ENCODE measurements at places on chromosomes 11 and 22.
A peak's percentile ranks its signal among the peaks of the same experiment; 100 is the strongest.

- H3K27me3 ChIP-seq, result no peaks in the 10 kb centered on the region
- DNase-seq, result no peak
- no peaks in the 10 kb centered on the region for H3K36me3 ChIP-seq
- no peaks in the 10 kb centered on the region for H3K4me1 ChIP-seq
These were observed 80.8 kb downstream of the CACNA1I start for GRCh38 chr22:39651053-39651996.

DNA sequence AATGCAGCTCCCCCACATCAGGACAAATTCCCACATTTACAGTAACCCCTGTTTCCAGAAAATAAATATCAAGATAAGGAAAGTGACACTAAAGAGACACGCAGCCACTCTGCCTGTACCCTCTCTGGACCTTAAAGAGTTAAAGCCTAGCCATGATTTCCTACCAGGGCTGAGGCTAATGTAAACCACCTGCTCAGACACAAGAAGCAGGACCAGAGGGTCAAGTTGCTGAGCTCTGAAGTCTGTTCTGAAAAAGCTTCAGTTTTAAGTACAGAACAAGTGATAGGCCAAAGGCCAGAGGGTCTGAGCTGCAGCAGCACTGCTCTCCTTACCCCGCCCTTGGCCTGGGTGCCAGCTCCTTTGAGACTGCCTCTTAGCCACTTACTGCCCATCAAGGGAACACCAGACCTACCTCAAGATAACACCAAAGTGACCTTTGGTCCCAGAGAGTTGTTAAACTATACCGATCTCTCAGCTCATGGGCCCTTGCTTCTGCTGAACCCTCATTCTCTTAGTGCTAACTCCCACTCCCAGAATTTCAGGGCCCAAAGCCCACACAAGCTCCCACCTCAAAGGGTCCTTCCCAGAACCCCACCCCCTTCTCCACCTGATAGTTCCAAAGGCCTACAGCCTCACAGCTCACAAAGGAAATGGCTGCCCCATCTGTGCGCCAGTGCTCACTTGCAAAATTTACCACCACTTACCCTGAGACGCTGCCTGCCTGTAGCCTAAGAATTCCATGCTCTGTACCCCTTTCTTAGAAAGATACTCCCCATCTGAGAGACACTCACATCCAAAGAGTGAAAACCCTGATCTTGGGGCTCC is 40.5 kb downstream of the IL18BP start:
- H3K4me1 ChIP-seq, result peaks cover 35% of the 10 kb centered on the region
- H3K4me3 ChIP-seq, result no peak overlapping the region
- no peaks in the 10 kb centered on the region for H3K27me3 ChIP-seq
- no peak for DNase-seq

GRCh38 chr22:32652645-32653270 is 148.7 kb upstream of the TIMP3 start:
- H3K4me3 ChIP-seq, result no peak overlapping the region
- H3K36me3 ChIP-seq, result no peaks in the 10 kb centered on the region

DNA sequence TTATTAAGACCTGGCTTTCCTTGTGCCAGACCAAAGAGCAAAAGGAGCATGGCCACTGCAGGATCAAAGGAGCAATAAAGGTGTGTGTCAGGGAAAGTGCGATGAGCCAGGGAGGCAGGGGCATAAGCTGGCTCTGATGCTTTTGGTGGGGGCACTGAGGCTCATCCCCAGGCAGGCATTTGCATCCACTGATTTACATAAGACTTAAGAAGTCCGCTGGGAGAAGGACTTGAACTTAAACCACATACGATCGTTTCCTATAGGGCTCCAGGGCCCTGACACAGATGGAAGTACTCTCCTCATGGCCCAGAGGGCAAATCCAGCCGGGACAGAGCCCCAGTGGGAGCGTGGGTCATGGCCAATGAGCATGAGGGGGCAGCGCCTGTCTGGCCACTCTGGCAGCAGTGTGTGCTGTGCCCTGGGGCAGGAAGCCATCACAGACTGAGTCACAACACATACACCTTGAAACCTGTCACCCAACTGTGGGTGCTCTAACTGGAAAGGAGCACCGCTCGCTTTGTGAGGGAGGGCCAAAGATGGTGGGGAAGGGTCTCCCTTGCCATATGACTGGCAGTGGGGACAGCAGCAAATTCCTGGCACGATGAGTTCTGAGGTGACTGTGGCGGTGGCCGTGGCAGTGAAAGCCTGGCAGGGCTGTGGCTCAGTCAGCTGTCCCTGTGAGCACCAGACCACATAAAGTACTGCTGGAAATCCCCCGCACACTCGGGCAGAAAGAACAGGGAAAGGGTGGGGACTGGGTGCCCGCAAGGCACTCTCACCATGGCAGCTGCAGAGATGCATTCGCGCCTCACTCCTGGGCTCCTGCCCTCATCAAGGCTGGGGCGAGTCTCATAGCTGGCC is 79.4 kb upstream of the LMO1 start:
- no peak overlapping the region for H3K4me3 ChIP-seq
- no peaks in the 10 kb centered on the region for H3K36me3 ChIP-seq
- H3K4me1 ChIP-seq, result peaks cover 4% of the 10 kb centered on the region
- peak; percentile 46 for DNase-seq
- no peak overlapping the region for H3K27ac ChIP-seq

DNA sequence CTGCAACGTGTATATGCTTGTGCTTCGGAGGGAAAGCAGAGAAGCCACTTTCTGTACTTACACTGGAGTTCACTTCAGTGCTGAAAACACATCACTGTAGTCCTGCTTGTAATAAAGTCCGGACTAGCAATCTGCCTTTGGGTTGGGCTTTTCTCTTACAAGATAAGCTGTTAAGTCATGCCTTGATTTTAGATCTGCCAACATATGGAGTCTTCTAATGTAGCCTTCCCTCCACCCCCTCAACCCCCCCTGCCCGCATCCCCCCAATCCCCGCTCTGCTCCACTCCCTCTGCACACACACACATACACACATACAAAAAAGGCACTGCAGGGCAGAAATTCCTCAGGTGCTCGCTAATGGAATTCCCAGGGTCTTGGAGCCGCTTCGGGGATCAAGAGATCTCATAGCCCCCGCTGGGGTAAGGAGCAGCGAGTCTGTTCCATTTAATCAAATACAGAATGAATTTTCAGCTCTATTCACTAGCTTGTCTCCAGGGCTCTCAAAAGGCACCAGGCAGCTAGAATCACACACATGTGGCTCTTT is 3.4 kb downstream of the CDON start:
- peak; percentile 52 for DNase-seq
- H3K27ac ChIP-seq, result peak overlapping the region; percentile 42
- no peaks in the 10 kb centered on the region for H3K27me3 ChIP-seq
- peaks cover 25% of the 10 kb centered on the region for H3K36me3 ChIP-seq

- peak; percentile 31 for DNase-seq
- H3K4me3 ChIP-seq, result no peak overlapping the region
- H3K27me3 ChIP-seq, result no peaks in the 10 kb centered on the region
These were observed 2.5 kb upstream of the SUSD2 start for GRCh38 chr22:24178502-24179440.

DNA sequence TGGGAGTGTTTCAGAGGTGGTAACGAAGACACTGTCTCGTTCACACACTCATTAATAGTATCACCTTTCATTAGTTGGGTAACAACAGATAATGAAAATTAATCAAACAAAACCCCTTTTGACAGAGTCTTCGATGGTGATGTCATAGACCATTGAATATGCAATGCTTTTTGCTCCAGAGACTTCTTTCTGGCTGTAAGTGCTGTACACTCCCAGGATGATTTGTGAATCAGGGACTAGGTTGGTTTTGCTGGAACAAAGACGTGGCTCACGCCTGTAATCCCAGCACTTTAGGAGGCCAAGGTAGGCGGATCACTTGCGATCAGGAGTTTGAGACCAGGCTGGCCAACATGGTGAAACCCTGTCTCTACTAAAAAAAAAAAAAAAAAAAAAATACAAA is 9.5 kb upstream of the RASSF10 start:
- peaks cover 19% of the 10 kb centered on the region for H3K4me1 ChIP-seq
- no peak overlapping the region for H3K27ac ChIP-seq
- no peaks in the 10 kb centered on the region for H3K27me3 ChIP-seq
- no peak for DNase-seq
- H3K36me3 ChIP-seq, result no peaks in the 10 kb centered on the region

- H3K4me1 ChIP-seq, result no peaks in the 10 kb centered on the region
- no peak overlapping the region for H3K4me3 ChIP-seq
- H3K36me3 ChIP-seq, result no peaks in the 10 kb centered on the region
- peak; percentile 47 for DNase-seq
These were observed 191.0 kb upstream of the LARGE1 start for GRCh38 chr22:34111210-34111824.

DNA sequence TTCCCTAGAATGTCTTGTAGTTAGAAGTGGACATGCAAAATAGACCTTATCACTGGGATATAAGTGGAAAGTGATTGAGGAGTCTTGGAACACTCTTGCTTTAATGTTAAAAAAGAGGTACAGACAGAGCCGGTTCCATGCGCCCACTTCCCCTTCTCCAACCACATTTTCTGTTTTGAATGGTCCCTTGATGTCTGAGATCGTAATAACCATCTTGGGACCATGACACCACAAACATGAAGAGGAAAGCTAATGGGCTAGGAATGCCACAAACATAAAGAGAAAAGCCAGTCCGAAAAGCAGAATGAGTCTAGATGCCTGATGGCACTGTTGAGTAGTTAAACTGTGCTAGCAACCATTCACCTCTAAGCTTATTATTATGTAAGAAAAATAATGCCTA is 54.8 kb upstream of the SPON1 start:
- H3K36me3 ChIP-seq, result no peaks in the 10 kb centered on the region
- H3K4me3 ChIP-seq, result no peak overlapping the region
- H3K4me1 ChIP-seq, result no peaks in the 10 kb centered on the region

DNA sequence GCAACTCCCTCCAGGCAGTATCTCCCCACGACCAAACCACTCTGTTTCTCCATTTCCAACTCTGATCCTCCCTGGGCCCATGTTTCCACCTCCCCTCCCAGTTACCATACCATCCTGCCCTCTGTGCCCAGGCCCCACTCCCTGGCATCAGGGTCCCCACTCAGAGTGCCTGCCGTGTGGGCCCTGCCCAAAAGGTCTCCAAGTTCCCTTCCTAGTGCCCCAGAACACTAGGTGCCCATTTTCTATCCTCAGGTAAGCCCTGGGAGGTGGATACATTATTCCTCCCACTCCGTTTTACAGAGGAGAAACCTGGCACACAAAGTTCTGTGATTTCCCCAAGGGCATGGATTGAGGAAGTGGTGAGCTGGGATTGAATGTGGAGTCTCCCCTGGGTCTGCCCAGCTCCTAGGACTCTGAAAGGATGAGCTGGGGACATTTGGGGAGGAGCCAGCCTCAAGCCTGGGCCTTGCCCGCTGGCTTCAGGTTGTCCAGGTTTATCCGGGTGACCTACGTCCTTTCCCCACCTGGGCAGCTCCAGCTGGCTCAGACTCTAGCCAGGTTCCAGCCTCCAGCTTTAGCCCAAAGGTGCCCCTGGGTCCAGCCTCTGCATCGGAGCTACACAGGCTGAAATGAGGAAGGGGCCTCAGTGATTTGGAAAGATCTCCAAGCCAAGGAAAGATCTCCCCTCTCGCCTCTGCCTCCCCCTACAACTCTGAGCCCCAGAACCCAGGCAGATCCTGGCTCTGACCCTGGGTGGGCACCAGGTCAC is 2.2 kb upstream of the GSTT4 start:
- no peaks in the 10 kb centered on the region for H3K27me3 ChIP-seq
- no peak overlapping the region for H3K4me3 ChIP-seq
- H3K36me3 ChIP-seq, result no peaks in the 10 kb centered on the region
- DNase-seq, result no peak
- H3K4me1 ChIP-seq, result 0 out of 2 replicates have a peak, but pooled peaks cover 2% of the 10 kb centered on the region
- no peak overlapping the region for H3K27ac ChIP-seq

- H3K27ac ChIP-seq, result no peak overlapping the region
- peak; percentile 45 for DNase-seq
- H3K4me1 ChIP-seq, result no peaks in the 10 kb centered on the region
- H3K36me3 ChIP-seq, result no peaks in the 10 kb centered on the region
- H3K27me3 ChIP-seq, result no peaks in the 10 kb centered on the region
These were observed 215.0 kb upstream of the CTSC start for GRCh38 chr11:88552379-88553062.

GRCh38 chr11:123253911-123254310 is 58.9 kb upstream of the CLMP start:
- H3K4me3 ChIP-seq, result no peak overlapping the region
- H3K27me3 ChIP-seq, result no peaks in the 10 kb centered on the region
- no peak for DNase-seq

- DNase-seq, result peak; percentile 36
- no peaks in the 10 kb centered on the region for H3K4me1 ChIP-seq
- no peaks in the 10 kb centered on the region for H3K36me3 ChIP-seq
- 0 out of 2 replicates have a peak, but pooled peaks cover 3% of the 10 kb centered on the region for H3K27me3 ChIP-seq
- H3K4me3 ChIP-seq, result no peak overlapping the region
- no peak overlapping the region for H3K27ac ChIP-seq
These were observed 7.1 kb downstream of the ABCG4 start for GRCh38 chr11:119155733-119156492.

GRCh38 chr11:121741351-121741760 is 288.6 kb upstream of the SORL1-AS1 start:
- no peaks in the 10 kb centered on the region for H3K27me3 ChIP-seq
- H3K27ac ChIP-seq, result no peak overlapping the region
- no peak for DNase-seq
- H3K4me1 ChIP-seq, result no peaks in the 10 kb centered on the region
- no peaks in the 10 kb centered on the region for H3K36me3 ChIP-seq

- H3K4me3 ChIP-seq, result no peak overlapping the region
- peaks cover 5% of the 10 kb centered on the region for H3K36me3 ChIP-seq
- peaks cover 20% of the 10 kb centered on the region for H3K4me1 ChIP-seq
- H3K27ac ChIP-seq, result no peak overlapping the region
- H3K27me3 ChIP-seq, result no peaks in the 10 kb centered on the region
These were observed 10.8 kb downstream of the AHNAK start for GRCh38 chr11:62535802-62536201.

Data from SJCRH30 (cell line).